ENCODE measurements at places on chromosomes 1 and 21.

GRCh38 chr1:156155756-156156510 is 2.5 kb downstream of the SEMA4A start:
- no peak for DNase-seq

GRCh38 chr1:225426395-225427234 is 1.2 kb downstream of the LBR start:
- DNase-seq, result peak; percentile 72

- no peak for DNase-seq
Measured at GRCh38 chr1:159826441-159827101, at the start of gene SLAMF8. Gene SLAMF8, plus strand, starts transcription at chr1:159826873. Its CDS starts 26 bp downstream, at chr1:159826899.

- no peak for DNase-seq
Measured at GRCh38 chr1:12580054-12580887, 37.7 kb downstream of the DHRS3 start.

GRCh38 chr1:43405876-43406234 is 16.2 kb downstream of the SZT2 start:
- no peak for DNase-seq

DNA sequence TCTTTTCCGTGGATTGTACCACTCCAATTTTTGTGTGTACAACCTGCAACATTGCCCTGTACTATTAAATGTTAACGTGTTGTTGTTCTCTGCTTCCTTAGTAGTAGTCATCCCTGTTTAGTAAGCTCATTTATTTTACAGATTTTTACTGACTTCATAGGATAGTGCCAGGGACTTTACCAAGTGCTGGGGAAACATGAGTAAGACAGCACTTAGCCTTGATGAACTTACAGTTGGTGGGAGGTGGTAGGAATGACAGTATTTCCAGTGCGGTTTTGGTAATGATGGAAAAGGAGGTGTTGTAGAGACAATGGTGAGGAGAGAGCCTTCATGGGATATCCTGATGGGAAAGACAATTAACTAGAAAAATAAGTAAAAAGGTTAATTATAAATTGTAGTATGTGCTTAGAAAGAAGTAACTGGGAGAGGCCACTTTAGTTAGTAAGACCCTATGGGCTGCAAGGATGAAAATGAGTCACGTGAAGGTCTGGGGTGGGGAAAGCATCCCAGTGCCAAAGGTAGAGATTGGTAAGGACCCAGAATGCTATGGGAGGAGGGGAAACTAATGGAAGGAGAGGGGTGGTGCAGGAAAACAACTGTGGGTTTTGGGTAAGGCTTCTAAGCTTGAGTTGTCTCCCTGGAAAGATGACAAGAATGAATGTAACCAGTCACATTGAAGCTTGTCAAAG is 1.7 kb downstream of the RLF start:
- no peak for DNase-seq

DNA sequence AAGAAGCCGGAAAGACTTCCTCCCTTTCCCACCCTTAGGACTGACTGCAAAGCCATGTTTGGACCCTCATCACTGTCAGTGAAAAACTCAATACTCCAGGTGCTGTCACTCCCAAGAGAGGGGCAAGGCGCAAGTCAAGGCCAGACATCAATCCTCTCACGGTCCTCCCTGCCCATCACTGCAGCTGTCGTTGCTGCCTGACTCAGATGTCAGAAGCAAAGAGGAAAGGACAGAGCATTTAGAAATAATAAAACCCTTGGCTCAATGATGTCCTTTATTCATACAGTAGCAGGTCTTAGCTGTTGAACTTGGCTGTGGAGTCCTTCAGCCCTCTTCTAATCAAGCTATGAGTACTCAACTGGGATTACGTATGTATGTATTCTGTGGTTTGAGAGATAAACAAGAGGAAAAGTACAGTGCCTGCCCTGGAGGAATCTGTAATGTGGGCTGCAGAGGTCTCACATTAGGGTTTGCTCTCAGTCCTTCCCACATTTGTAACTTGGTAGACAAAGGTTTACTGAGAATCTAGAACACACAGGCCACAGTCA is 13.5 kb downstream of the SUSD4 start:
- no peak for DNase-seq

DNA sequence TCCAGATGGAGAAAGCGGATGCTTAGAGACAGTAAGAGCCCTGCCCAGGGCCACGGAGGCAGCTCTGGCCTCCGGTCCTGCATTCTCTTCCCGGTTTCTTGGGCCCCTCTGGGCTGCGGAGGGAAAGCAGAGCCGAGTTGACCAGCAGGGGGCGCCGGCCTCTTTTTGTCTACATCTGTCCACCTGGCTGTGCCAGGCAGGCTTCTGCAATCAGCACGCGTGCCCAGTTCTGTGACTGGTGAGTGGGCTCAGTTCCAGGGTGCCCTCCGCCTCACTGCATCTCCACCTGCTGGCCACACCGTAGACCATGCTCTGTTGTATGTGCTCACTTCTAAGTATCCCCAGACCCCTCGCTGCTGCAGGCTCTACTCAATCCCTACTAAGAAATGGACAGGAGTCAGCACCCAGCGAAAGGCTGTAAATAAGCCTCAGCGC is 6.7 kb upstream of the HUNK start:
- peak; percentile 57 for DNase-seq

GRCh38 chr1:6912518-6912917 is 127.3 kb downstream of the CAMTA1 start:
- DNase-seq, result no peak

GRCh38 chr1:9842781-9843575 is 19.2 kb upstream of the CLSTN1 start:
- no peak for DNase-seq

DNA sequence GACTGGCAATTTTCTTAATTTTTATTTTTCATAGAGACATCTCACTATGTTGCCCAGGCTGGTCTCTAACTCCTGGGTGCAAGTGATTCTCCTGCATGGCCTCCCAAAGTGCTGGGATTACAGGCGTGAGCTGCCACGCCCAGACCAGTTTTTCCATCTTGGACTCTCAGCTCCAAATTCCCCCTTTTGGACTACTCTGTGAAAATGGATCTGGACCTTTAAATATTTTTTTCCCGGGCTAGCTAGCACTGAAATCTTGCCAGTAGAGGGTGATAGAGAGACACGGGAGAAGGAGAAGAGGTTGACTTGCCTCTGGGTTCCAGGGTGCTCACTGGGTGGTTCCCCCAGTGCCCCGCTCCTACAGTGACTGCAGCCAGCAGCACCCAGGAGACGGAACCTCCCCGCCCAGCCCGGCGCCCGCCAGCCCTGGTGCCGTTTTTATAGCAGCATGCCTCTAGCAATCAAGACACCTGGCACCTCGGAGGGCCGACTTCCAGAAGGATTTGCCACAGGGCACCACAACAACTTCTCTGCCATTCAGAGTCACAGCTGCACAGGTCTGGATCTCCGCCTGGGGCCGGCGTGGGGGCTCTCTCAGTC is 34.7 kb upstream of the SCCPDH start:
- peak; percentile 81 for DNase-seq

DNA sequence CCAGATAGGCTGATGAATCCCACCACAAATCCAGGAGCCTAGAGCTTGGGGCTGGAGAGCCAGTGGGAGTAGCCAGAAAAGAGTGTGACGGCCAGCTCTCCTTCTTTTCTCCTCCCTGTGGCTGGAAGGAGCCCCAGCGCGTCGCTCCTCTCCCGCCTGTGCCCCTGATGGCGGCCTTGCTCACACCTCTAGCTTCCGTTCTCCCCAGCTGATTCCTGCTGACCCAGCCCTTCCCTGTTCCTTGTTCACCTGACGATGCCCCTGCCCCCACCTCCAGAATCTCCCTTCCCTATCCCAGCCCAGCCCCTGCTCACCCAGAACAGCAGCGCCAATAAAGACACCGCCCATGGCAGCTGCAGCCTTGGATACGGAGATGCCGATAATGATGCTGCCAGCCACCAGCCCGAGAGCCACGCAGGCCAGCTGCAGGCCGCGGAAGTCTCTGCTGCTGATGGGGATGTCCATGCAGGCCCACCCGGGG is 656 bp downstream of the KNCN start:
- no peak for DNase-seq

GRCh38 chr1:87999852-88000251 is 671.2 kb downstream of the LMO4 start:
- DNase-seq, result no peak

- peak; percentile 51 for DNase-seq
Measured at GRCh38 chr21:31781737-31782136, 49.8 kb upstream of the SCAF4 start.

DNA sequence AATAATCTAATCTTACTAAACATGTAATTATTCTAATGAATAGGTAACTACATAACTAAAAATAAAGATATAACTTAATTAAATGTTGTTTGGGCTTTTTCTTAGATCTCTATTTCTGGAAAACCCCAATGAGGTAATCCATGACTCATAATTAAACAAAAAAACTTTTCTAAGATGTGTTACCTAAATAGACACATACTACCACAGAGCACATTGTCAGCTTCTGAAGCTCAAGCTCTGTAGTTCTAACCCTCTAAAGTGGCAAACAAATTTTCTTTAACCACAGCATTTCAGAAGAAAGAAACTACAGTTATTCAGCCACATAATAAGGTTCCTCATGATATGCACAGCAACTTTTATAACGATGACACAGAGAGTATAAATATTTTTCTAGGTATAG is 4.2 kb downstream of the OR6K3 start:
- DNase-seq, result no peak

GRCh38 chr1:2472109-2472508 is 4.0 kb upstream of the PLCH2 start:
- no peak for DNase-seq

- DNase-seq, result no peak
Measured at GRCh38 chr1:201900476-201900875, 11.8 kb downstream of the SHISA4 start.

GRCh38 chr1:71304125-71304524 is 223.3 kb upstream of the ZRANB2 start:
- no peak for DNase-seq

Measured in DMS79 (cell line).